Stimulated activated CD4-positive, alpha-beta T cell treated with anti-CD3 and anti-CD28 coated beads, Interleukin-4, amount 100 ng/mL, for 1 hour (primary cell): ENCODE measurements at places on chromosomes 2 and 18.

DNA sequence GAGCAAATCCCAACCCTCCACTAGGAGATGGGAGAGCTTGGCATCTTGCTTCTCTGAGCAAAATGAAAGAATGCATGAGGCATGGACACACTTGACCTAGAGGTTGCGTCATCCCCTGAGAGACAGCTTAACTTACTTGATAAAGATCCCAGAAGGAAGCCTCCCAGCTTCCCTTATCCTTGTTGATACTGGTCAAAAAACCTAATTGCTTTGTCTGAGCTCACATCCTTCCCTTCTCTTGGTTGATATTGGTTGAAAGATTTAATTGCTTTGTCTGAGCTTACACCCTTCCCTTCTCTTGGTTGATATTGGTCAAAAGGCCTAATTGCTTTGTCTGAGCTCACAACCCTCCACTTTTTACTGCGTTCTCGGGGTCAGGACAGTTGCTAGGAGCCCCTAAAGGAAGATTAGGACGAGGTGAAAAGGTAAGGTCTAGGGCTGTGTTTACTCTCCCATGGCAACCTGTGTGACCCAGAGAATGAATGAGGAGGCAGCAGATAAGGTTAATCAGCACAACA, 12.2 kb upstream of the BOD1L2 start:
- no peak for DNase-seq

DNA sequence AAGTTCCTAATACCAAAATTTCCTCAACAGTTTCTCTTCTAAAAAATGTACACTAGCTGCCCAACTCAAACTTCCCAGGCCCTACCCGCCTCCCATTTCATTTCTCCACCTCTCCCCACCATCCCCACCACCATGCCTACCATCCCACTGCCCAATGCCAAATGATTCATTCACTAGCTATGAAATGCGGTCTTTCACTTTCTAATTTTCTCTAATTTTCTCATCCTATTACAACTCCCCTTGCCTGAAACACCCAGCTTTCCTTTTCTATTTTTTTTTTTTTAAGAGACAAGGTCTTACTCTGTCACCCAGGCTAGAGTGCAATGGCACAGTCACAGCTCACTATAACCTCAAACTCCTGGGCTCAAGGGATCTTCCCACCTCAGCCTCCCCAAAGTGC, 38.4 kb downstream of the KIDINS220 start:
- no peak for DNase-seq

- no peak for DNase-seq
These were observed 319.3 kb upstream of the MMADHC start for GRCh38 chr2:149906886-149907285.

GRCh38 chr2:46147626-46148368, 149.4 kb upstream of the EPAS1 start:
- DNase-seq: no peak

DNA sequence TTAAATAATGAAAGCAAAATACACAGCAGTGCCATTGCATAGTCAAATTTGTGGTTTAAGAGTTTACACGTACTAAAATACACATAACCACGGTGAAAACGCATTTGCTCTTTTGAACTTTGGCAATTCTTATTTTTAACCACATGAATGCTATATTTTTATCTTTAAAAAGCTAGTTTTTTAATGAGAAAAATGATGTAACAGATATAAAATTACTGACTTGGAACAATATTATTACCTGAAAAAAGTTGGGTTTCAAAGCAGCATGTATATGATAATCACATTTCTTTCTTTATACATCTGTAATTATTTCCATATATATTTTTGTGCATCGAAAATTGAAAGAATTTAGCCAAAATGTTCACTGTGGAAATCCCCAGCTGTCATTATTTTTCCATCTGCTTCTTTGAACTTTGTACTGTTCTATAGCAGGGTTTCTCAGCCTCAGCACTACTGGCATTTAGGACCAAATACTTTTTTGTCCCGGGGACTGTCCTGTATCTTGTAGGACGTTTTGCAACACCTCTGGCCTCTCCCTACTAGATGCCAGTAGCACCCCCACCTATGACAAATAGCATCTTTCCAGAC, 75.9 kb upstream of the CAB39 start:
- DNase-seq: no peak

- DNase-seq: no peak
These were observed 2.4 kb upstream of the VPS54 start for GRCh38 chr2:64021578-64021977.

DNA sequence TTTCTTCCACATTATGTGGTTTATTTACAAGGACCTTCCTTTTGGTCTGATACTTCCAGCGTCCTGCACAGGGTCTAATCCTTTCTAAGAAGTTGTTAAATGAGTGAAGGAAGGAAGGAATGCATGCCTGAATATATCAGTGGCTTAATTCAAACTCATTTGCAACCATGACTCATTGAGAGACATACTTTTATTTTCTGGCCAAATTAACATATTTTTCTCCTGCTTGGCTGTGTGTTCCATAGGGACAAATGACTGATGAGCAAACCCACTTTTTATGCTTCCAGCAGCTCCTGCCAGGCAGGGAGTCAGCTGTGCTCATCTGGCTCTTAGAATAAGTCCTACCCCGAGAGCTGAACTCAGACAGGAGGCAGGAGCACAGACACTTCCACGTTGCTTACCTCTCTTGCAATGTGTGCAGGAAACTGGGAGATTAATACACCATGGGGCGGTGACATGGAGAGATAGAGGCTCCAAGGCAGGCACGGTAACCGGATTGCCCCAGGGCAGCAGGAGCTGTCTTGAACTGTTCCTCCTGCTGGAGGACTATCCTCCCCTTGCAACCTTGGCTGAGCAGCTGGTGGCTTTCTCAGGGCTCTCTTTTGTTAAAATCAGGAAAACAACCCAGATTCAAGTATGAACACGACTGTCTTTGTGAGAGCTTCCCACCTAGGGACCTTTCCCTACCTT, 667.5 kb upstream of the HS6ST1 start:
- no peak for DNase-seq

DNA sequence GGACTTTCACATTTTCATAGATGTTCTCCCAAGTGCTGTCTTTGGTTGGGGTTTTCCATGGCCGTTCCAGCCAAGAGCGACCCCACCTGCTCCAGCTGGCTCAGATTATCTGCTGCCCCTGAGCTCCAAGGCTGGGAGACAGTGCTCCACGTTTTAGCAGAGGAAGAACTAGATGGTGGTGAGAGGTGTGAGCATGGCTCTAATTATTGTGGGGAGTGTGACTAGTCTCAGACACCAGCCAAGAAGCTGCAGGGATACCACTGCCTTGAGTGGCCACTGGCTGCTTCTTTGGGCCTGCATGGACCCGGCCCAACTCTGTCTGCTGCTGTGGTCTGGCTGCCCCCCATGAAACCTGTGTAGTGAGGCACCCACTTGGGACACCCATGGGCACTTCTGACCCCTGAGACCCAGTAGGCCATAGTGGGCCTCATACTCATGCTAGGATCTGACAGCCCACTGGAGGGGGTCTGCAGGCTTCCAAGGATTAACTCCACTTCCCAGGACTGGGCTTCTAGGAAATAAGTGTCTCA, 2.8 kb upstream of the NCL start:
- DNase-seq: no peak

DNA sequence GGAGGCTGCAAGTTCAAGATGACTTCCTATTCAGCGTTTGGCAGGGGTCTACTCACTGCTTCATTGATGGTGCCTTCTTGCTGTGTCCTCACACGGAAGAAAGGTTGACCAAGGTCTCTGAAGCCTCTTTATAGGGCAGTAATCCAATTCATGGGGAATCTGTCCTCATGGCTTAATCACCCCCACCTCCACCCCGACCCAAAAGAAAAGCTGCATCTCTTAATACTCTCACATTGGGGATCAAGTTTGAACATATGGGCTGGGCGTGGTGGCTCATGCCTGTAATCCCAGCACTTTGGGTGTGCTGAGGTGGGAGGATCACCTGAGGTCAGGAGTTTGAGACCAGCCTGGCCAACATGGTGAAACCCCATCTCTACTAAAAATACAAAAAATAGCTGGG, 36.4 kb upstream of the HNMT start:
- no peak for DNase-seq

GRCh38 chr18:62977512-62977911, 262.2 kb downstream of the PHLPP1 start:
- no peak for DNase-seq

DNA sequence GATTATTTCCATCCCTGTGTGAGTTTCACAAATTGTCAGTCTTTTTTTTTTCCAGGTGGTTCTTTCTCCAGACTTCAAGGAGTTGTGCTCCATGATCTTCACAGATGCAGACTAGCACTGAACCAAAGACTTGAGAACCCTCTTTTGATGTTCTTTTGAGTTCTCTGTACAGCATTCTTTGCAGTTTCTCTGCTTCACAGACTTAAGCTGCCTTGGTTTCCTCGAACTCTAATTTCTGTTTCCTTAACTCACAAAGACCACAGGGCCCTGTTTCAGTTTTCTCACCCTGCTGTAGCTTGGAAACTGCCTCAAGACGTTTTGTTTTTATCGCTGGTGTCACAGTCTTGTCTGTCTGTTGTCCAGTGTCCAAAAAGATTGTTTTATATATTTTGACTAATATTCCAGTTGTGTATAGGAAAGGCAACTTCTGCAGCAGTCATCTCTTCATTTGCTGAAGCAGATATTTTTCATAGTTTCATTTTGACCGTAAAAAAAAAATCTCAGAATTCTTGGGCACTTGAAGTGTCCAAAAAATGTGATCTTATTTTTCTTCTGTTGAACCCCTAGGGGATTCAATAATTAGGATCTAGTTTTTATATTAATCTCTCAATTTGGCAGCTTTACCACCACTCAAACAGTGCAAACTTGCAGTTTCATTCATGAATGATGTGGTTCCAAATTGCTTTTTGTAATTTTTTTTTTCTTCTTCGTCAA, 97.0 kb upstream of the MC4R start:
- DNase-seq: no peak

GRCh38 chr2:173159791-173160463, 84.3 kb downstream of the MAP3K20 start:
- DNase-seq: no peak

- no peak for DNase-seq
These were observed 15.0 kb upstream of the TRAF3IP1 start for GRCh38 chr2:238305092-238305862.
